ENCODE measurements at places on chromosomes 4 and X.

GRCh38 chr4:133869486-133869885, 332.1 kb downstream of the PABPC4L start:
- DNase-seq = no peak

DNA sequence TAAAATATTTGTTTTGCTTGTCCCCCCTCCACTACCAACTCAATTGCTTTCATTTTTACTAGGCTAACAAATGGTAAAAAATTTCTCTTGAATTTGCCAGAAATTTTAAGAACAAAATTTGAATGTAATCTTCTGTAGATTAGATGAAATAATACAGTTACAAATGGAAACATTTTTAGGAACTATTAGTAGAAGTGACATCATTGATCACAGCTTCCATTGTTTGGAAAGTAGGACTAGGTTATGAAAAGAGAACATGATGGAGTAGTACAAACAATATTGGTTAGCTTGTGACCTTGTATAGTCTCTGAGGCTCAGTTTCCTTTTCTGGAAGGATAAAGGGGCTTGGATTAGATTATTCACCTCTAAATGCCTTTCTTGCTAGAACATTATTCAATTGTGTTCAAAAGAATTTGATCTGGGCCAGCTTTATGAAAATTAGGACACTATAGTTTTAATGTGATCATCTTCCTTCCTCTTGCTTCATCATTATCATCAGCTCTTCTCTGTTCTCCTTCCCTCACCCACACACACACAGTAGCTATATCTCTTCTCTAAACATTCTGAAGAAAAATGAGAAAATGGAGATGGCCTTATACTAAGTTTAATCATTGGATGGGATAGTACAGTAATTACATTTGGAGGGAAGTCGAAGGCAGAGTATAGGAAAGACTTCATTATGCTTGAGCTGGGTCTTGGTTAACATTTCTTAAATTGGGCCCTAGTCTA, 9.9 kb downstream of the MTMR1 start:
- DNase-seq = no peak

DNA sequence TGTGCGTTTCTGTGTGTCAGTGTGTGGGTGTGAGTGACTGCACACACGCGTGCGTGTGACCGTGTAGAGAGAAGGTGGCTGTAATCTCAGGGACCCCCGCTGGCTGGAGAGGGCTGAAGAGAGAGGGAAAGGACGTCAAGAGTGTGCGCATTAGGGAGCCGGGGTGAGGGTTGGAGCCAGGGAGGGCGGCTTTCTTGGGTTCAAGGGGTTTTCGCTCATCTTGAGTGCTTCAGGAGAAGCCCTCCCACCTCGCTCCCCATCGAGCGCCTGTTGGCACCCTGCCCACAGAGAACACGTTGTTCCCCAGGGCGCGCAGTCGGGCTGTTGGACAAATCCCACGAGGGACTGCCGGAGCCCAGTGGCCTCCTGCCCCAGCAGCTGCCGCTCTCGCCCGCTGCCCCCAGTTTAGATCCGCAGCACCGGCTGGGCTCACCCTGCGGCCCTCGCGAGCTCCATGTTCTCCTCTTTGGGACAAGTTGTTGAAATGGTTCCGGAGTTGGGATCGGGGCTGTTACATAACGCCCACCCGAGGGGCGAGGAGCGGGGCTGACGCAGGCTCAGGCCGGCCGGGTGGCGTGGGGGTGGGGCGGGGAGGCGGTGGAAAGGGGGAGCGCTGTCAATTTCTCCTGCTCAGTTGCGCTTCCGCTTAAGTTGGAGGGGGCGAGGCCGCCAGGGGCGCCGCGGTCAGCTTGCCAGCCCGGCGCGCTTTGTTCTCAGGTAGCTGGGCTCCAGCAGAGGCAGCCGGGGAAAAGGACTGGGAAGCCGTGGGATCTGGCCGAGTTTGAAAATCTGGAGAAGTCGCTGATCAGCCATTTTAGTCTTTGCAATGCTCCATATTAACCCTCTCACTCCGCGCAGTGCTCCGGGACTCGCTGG, 1.6 kb downstream of the GRIA2 start:
- DNase-seq = no peak

GRCh38 chrX:27350476-27350875, 112.7 kb downstream of the PPP4R3C start:
- no peak for DNase-seq

GRCh38 chrX:49930039-49930438, 7.6 kb downstream of the CLCN5 start:
- no peak for DNase-seq

DNA sequence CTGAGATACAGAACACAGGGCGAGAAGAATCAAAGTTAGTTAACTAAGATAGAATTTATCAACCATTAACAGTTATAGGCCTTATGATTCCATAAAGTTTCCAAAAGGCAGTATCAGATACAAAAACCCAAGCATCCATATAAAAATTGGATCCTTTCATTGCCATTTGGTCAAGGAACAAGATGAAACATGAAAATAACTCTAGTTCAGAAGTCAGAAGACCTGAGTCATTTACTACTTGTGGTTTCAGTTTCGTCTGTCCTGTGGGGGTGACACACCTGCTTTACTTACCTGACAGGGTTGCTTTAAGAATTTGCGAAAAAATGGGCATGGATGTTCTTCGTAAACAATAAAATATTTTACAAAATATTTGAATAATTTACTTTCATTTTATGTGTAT, 130.8 kb downstream of the ANAPC10 start:
- DNase-seq = no peak

GRCh38 chr4:4541040-4541631, 712 bp downstream of the STX18 start:
- peak; percentile 14 for DNase-seq

DNA sequence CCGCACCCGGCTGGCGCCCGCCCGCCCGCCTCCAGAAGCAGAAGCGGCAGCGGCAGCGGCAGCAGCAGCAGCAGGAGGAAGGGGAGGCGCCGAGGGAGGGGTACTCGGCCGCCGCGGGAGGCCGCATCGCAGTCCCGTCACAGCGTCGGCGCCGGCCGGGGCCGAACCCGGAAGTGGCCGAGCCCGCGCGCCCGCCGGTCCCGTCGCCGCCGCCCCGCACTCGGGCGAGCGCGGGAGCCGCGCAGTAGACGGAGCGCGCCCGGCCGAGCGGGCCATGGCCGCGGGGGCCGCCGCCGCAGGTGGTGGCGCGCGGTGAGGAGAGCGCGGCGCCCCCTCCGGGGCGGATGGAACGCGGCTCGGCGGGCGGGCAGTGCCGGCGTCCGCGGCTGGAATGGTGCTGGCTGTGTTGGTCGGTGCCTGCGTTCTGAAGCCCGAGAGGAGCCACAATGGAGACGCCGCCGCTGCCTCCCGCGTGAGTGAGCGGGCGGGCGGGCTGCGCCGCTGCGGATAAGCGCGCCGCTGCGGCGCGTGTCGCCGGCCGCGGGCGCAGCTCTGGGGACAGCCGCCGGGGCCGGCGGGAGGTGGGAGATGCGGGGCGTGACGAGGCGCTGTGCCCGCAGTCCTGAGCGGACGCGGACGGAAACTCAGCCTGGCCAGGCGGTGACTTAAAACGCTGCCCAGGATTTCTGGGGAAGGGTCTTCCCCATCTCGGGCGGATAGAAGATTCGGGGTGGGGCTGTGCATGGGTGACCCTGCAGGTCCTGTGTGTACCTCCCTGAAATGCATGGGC, at the start of gene KLHL2:
Gene KLHL2, plus strand, starts transcription at position 131 of the 790 bp plus-strand sequence. Its CDS starts 316 bp downstream, at position 447.
- DNase-seq = peak; percentile 60

DNA sequence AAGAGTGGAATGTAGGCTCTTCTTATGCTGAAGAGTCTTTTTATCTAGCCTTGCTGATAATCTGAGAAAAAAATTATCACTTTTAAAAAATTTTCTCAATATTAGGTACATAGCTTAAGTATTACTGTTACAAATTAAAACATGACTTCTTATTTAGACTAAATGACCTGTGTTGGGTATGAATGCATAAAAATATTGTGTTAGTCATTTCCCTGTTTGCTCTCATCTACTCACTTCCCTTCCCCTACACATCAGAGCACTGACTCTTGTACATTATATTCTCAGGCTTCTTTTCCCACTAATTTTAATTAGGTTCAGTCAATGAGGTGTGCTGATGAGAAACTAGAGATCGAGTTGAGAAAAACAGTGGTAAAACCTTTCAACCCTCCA, 881.0 kb downstream of the PCDH18 start:
- no peak for DNase-seq

DNA sequence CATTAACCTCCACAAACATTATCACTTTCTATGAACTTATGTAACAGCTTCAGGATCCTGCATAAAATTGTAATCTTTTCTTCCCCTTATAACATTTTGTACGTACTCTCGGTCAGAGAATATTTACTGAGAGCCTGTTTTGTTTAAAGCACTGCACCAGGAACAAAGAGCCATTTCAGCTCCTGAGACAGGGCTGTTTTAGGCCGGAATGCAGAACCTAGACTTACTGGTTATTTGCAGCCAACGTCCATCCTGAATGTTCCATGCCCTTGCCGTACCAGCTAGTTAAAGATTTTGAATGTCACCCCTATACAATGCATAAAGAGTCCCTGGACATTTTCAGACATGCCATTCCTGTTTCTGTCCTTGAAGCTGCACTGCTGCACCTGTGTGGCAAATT, 248.8 kb downstream of the PCDH7 start:
- no peak for DNase-seq

DNA sequence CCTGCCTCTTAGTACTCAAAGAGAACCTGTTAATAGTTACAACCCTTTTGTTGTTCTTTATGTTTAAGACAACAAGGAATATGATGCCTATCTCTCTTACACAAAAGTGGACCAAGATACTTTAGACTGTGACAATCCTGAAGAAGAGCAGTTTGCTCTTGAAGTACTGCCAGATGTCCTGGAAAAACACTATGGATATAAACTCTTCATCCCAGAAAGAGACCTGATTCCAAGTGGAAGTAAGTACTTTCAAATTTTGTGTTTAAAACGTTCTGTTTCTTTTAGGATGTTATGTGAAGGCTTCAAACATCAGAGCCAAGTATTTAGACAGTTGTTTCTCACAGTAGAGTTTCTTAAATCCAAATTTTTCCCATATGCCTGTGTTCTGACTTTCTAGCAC, 67.2 kb upstream of the NRK start:
- DNase-seq = no peak

- DNase-seq = no peak
Measured at GRCh38 chr4:112927544-112927943, 121.9 kb upstream of the ANK2 start.

- no peak for DNase-seq
Measured at GRCh38 chr4:139986689-139987501, 167.1 kb downstream of the MAML3 start.

DNA sequence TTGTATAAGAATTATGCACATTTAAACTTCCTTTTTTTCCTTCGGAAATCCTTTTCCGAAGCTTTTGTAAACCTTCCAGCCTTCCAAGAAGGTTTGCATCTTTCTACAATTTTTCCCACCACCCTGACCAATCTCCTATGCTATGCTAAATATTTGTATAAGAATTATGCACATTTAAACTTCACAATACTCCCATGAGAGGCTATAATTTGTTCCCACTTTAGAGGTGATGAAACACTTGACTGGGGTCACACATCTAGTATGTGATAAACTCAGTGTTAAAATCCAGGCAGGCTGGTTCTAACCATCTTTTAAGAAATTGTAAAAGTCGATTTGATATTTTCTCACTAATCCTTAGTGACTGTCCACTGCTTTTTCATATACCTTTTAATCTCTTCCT, 22.1 kb downstream of the NUDT6 start:
- DNase-seq = no peak

- no peak for DNase-seq
Measured at GRCh38 chr4:53592686-53593501, 1.6 kb upstream of the LNX1 start.

DNA sequence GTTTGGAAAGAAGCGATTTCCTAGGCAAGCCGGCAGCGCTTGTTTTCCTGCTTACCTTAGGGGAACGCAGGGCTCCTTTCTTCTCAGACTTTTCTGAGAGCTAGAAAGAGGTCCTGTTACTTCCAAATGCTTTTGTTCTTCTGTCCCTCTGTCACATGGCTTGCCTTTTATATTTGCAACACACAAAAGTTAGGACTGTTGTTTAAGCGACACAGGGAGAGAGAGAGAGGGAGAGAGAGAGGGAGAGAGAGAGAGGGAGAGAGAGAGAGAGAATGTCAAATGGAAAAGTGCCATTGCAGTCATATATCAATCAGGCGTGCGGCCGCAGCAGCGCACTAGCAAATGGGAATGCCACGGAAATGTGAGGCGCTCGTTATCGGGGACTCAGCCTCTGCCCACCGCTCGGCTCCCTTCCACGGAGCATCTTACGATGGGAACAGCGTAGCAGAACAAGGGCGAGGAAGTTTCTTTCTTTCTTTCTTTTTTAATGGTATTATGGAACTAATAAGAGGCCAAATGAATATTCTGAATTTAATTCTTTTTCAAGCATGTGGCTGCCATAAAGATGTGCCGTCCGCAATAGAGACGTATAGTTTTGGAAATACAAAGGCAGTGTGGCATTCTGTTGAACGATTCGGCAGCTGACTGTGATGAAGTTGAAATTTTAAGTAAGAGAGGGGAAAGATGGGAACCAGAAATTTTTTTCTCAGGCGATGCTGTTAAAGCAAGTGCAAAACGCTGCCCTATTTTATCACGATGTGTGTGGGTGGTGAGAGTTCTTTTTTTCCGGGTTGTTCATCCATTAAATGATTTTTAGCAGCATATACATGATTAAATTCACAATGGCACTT, at the start of gene NDP:
Gene NDP, minus strand, starts transcription at position 142 of the 851 bp plus-strand sequence. CDS start 14,745 bp downstream, outside the sequence.
- DNase-seq = no peak

- DNase-seq = no peak
Measured at GRCh38 chr4:158481811-158482210, 39.9 kb upstream of the RXFP1 start.

GRCh38 chrX:103879339-103879738, 47.3 kb upstream of the RAB9B start:
- no peak for DNase-seq

DNA sequence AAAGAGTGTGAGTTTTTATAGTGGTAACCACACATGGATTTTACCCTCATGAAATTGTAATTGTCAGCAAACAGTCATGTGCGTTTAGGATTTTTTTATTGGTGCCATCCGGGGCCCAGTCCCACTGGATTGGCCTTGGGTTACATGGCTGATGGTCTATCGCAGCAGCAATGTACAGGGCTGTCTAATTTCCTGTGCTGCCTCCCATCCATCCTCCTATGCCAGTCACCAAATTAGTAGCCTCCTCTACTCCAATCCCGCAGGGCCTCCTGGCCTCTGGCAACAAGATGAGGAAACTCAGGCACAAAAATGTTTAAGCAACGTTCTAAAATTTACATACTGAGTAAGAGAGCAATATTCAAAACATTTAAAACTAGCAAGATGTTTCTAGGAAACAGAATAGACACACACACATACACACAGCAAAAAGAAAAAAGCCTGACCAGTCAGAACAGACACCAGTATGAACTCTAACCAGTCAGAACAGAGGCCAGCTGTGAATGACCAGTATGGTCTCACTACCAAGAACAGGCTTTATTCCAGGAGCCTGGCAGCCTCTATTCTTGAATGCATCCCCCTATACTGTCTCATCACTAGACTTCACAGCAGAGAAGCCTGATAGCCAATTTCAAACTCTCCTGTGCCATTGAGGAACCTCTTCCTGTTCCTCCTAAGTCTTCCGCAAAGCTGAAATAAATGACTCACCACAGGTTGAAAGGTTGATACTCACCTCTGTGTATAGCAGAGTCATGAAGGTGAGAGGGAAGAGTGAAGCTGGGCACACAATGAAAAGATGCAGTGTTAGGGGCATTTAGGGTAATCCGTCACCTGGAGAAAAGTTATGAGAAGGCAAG, 42.6 kb downstream of the CHRNA9 start:
- no peak for DNase-seq
